HEK293T (cell line): ENCODE measurements at places on chromosomes 4 and X.

DNA sequence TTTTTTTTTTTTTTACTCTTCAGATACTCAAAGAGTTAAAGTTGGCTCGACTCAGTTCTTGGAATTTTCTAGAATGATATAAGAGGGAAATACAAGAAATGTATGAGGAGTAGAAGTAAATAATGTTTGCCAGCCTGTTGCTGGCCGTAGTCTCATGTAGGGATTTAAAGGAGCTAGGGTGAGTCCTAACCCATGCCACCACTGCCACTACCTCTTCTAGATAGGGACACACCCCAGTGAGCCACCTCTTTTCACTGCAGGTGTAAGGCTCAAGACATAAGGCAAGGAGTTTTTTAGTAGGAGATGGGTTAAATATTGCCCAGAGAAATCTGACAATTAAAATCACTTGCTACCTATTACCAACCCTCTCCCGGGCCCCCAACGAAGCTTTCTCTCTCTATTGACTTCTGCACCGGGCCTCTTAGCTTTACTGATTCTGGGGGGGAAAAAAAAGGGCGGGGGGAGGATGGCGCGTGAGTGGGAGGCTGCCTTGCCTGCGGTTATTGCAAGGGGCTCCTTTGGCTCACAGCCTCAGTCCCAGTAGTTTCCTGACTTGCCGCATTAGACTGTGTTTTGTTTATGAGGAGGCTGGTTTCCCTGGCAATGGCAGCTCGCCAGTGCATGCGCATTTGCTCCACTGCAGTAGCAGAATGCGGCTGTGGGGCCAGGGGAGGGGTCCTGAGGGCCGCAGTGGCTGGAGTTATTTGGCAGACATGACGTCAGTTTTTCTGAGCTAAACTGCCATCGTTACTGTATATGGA, 3.0 kb downstream of the LINC00632 start:
- DNase-seq, result peak; percentile 46

DNA sequence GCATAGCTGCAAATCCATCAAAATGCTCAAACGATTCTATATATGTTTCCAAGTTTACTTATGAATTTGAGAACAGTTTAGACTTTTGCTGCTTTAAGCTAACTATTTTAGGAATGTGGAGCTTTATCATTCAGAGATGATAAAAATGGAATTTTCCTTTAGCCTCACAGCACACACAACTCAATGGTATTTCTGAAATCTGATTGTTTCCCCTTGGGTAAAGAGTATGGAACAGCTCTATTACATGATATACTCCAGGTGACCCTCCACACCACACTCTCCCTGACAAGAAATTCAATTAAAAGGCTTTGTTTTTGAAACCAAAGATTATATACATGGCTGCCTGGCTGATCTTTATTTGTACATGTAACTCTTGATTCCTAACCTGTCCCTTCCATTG, 120.0 kb downstream of the LUZP4 start:
- no peak for DNase-seq

- no peak for DNase-seq
These were observed 445.5 kb upstream of the SPANXN1 start for GRCh38 chrX:144801786-144802185.

DNA sequence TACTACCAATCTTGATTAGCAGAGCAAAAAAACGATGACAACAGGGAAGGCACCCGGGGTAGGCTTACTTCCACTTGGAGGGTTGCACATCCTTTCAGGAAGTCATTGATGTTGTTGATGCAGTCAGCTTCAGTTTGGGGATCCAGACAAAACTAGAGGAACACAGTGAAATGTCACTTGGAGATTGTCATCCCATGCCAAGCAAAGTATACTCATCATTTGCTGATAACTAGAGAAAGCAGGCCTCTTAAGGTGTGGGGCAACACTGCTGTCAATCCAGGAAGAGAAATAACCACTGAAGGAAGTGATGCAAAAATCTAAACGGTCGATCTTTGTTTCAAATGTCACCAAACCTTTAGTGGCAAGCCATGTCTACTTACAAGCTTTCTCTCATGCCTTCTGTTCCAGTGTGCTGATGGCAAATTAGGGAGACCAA, 1.4 kb downstream of the ARHGEF6 start:
- DNase-seq, result no peak

DNA sequence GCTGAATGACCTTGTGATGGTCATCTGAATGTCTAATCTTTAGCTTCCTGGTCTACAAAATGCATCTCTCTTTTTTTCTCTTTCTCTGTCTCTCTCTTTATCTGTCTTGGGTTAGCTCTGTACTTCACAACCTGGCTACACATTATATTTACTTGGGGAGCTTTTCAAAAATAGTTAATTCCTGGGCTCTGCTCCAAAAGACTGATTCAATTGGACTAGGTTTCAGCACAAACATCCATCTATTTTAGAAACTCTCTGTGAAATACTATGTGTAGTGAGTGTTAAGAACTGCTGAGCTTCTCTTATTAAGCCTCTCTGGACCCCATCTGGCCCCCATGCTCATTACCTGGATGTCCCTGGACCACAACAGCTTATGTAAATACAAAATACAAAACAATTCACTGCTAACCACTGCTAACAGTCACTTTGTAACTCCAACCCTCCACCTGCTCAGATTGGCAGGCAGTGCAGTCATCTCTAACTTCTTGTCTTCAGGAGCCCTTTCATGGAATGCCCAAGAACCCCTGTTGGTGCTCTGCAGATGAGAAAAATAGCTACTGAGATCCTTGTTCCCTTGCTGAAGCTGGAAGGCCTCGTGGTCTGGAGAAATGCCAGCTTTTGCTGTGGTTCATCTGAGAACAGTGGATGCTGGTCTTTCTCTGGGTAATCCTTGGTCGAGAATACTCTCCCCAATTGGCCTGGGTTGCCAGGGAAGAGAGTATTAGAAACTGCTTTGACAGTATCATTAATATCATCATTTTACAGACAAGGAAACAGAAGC, 14.8 kb upstream of the BOD1L1 start:
- no peak for DNase-seq

- no peak for DNase-seq
These were observed 110.8 kb downstream of the AFF1 start for GRCh38 chr4:87045659-87046058.

- no peak for DNase-seq
These were observed 68.4 kb upstream of the SCML1 start for GRCh38 chrX:17668929-17669328.

GRCh38 chrX:120291211-120291610, 20.1 kb downstream of the TMEM255A start:
- DNase-seq, result no peak

GRCh38 chrX:149272690-149273463, 232.2 kb downstream of the IDS start:
- no peak for DNase-seq

- DNase-seq, result no peak
These were observed 349.9 kb downstream of the FBXW7 start for GRCh38 chr4:152185786-152186550.

DNA sequence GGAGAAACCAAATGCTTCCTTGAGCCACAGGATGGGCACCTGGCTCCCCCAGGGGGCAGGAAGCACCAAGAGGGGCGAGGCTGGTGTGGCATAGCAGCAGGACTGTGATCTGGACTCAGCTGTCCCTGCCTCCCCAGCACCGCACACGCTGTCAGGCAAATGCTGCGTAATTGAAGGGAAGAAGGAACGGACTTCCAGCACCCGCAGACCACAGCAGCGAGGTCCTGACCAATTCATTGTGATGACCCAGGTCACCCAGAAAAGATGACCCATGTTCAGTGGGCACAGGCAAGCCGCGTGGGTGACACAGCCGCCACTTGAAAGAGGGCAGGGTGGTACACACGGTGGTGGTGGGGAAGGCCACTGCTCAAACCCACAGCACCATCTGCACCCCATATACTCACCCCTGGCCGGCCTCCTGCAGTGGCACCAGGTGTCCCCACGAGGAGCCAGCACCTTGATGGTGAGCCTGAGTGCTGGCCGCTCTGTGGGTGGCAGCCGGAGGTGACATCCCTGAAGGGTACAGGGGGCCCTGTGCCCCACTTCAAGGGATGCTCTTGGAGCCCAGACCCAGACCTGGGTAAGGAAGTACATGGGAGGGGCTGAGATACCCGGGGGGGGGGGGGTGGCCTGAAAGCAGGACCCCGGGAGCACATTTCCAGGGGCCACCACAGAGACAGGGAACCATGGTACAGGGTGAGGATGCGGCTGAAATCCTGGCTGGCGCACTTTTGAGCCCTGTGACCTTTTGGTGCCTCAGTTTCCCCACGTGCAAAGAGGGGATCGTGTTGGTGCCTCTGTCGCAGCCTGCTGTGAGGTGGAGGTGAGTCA, 11.5 kb downstream of the NAT8L start:
- no peak for DNase-seq

GRCh38 chr4:13601048-13601447, 26.5 kb downstream of the BOD1L1 start:
- DNase-seq, result no peak

GRCh38 chr4:148355442-148356123, 86.6 kb downstream of the NR3C2 start:
- no peak for DNase-seq

- no peak for DNase-seq
These were observed 26.7 kb downstream of the BCLAF3 start for GRCh38 chrX:19964017-19964710.

DNA sequence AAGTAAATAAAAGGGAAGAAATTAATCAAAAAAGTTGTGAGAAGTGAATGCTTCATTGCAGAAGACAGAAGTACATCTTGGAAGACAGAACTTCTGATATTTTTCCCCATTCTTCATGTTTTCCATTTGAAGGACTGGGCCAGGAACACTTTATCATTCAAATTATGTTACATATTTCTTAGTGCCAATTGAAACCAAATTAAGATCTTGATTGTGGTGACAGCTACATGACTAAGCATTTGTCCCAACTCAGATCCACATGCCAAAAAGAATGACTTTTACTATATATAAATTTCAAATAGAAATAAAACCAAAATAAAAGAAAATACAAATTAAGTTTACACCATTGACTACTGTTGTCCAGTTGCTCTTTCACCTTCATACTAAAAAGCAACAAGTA, 14.0 kb upstream of the FGF5 start:
- no peak for DNase-seq

DNA sequence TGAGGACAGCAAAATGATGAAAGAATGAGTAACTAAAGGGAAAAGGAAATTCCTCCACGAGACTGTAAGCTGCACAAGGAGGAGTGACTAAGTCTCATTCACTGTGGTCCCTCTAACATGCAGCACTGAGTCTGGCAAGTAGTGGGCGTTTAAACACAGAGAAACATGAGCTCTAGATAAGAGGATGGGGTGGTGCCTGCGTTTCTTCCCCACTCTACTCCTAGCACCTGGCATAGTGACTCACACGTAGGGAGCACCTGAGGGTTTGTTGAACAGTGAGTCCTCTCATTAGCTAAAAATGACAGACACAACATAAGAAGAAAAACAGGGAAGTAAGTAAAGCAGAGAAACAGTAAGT, 105.8 kb upstream of the CBR4 start:
- no peak for DNase-seq

DNA sequence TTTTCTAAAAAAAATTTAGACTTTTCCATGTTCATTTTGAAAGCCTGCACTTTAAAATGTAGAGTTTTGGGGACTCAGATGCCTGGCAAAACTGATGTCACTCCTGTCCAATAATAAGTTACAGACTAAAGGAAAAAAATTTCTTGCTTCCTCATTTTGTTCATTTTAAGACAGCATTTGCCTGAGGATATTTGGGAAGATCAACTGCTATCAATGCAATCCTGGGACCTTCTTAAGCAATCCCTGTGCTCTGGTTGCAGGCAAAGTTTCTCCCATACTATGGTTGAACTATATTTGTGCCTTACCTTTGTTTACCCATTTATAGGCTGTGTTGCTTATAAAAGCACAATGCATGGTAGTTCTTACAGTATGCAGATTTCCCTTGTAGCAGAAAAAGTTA, 280.4 kb downstream of the CFAP47 start:
- no peak for DNase-seq

DNA sequence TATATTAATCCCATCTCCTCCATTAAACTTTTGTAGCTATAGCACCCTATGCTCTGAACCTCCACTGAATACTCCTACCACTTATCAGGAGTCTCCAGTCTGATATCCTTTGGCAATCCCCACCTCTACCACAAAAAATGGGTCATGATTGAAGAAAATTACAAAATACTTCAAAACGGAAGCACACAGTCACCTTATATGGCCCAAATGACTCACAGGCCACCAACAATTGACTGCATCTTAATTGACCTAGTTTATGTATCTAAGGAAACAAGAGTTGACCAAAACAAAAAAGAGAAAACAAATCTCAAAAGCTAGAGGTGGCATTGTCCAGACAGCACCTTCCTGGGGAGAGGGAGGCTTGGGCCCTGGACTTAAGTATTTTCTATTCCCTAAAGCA, 120.0 kb upstream of the DIAPH2 start:
- DNase-seq, result no peak

- DNase-seq, result no peak
These were observed 21.5 kb downstream of the ADRA2C start for GRCh38 chr4:3787489-3788365.

DNA sequence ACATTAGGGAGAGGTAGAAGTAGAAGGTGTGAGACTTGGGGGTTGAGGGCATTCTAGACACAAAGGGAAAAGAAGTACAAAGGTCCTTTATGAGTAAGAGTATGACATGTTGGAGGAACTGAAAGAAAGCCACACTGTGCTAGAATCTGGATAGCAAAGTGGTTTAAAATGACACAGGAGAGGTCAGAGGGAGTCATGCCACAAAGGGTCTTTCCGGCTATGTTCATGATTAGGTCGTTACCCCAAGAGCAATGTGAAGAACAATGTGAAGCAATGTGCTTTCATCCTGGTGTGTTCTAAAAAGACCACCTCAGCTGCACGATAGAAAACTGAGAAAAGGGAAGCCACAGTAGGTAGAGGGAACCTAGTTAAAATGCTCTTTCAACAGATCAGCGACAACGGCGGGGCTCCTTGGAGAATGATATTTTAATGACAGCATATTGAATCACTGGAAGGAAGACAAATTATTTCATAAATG, 29.2 kb downstream of the SMIM14 start:
- no peak for DNase-seq

GRCh38 chrX:53471346-53471745, 37.2 kb upstream of the HSD17B10 start:
- DNase-seq, result no peak

- DNase-seq, result peak; percentile 52
These were observed 204.7 kb upstream of the S100G start for GRCh38 chrX:16445166-16445752.

DNA sequence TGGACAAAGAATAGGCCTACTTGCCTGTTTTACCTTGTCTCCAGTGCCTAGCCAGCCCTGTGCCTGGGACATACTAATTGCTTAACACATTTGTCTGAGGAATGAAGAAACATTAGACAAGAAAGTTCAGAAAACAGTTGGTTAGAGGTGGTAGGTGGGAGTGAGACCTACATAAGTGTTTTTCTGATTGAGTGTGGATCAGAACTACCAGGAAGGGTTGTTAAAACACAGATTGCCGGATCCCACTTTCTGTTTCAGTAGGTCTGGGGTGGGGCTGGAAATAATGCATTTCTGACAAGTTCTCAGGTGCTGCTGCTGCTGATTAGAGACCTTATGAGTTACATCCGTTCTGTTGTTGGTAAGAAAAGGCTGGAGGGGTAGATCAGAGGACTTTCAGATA, 5.7 kb upstream of the JADE1 start:
- DNase-seq, result no peak
